Activated naive CD8-positive, alpha-beta T cell treated with anti-CD3 and anti-CD28 coated beads for 36 hours (primary cell): ENCODE measurements at places on chromosomes 16 and 17.
A peak's percentile ranks its signal among the peaks of the same experiment; 100 is the strongest.

DNA sequence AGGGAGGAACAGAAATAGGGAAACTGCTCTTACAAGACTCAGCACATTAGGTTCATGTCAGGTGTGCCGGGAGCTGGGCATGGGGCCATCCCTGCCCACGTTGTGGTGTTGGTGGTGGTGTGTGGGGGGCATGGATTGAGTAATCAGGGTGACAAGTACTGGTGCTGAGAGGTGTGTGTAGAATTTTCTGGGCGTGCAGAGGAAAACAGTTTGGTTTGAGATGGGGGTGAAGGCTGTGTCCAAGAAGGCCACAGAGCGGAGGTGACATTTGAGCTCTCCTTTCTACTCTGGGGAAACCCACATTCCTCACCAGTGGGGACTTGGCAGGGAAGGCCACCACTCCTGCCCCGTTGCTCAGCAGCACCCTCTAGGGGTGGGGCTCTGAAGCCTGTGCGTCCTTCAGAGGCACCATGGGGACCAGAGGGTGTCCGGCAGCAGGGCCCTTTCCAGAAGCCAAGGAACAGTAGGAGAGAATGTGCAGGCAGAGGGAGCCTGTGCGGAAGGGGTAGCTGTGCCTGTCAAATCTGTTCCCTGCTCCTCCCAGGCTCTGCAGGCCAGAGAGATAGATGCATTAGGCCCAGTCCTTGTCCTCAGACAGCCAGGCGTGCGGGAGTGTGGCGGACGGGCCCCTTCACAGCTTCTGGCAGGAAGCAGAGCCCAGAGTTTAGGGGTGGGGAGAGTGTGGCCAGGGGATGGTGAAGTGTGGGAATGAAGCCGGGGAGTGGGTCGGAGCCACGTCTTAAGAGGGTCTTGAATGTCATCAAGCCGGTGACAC is 48.7 kb upstream of the GSE1 start:
- DNase-seq, result peak; percentile 69

GRCh38 chr16:9092978-9093344 is 1.5 kb downstream of the HAPSTR1 start:
- DNase-seq, result peak; percentile 38

DNA sequence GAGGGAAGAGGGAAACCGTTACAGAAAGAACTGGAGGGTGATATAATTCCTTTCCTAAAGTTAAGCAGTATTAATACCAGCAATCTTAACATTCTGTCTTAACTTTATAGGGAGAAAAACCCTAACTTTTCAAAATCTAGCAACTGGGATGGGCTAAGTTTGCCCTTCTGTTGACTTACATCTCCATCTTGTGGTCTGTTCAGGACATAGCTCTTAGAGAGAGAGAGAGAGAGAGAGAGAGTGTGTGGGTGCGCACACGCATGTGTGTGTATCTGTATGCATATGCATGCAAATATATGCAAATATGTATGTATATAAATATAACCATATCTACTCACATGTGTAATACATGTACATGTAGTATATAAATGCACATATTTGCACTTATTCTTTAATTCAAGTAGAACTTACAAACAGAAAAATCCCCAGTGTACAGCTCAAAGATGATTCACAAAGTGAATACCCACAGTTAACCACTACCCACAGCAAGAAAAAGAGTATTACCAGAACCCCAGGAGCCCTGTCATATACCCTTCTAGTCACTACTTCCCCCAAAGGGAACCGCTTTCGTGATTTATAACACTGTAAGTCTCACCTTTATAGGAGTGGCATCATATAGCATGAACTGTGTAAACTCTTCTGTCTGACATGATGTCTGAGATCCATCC is 46.5 kb downstream of the STX8 start:
- DNase-seq, result no peak

DNA sequence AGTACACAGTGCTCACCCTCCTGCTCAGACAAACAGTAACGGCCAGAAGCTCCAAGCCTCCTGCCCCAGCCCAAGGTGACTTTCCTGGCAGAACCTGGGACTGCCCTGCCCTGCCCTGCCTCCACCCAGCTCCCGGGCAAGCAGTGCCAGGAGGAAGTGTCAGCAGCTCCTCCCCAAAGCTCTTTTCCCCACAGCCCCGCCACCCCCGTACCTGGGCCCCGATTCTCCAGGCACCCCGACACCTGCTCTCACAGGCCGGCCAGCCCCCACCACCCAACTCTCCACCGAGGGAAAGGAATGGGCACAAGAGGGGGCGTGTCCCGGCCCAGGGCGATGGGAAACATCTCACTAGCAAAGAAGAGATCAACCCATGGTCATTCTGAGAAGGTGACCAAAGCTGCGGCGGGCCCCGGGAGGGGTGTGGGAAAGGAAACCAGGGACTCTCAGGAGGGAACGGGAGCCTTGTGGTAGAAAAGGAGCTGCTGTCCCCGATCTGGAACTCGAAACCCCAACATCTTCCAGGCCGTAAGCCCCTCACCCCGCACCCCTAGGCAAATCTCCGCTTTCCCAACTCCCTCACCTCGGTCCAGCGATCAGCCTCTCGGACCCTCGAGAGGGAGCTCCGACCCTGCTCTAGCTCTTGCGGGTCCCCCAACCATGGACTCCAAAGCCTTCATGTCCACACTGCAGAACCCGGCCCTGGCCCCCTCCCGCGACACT is 1.2 kb downstream of the BCAR1 start:
- no peak for DNase-seq

- DNase-seq, result no peak
Measured at GRCh38 chr16:28180655-28181460, 30.9 kb downstream of the XPO6 start.
